ENCODE measurements at places on chromosomes 7 and 10. TPM values are rescaled to one million over a fixed set of nuclear protein-coding genes. Genes with fewer than 3 reads are reported as not detected.

ARHGEF35 gene
- 5.4 TPM for total RNA-seq

NUPR2 gene
- not detected for total RNA-seq

PALD1 gene
- total RNA-seq: 6.7 TPM

BAMBI gene
- total RNA-seq: 11.1 TPM

SLC29A4 gene
- total RNA-seq: 0.90 TPM

FGF8 gene
- not detected for total RNA-seq

TMEM26 gene
- total RNA-seq: 0.81 TPM

DNA sequence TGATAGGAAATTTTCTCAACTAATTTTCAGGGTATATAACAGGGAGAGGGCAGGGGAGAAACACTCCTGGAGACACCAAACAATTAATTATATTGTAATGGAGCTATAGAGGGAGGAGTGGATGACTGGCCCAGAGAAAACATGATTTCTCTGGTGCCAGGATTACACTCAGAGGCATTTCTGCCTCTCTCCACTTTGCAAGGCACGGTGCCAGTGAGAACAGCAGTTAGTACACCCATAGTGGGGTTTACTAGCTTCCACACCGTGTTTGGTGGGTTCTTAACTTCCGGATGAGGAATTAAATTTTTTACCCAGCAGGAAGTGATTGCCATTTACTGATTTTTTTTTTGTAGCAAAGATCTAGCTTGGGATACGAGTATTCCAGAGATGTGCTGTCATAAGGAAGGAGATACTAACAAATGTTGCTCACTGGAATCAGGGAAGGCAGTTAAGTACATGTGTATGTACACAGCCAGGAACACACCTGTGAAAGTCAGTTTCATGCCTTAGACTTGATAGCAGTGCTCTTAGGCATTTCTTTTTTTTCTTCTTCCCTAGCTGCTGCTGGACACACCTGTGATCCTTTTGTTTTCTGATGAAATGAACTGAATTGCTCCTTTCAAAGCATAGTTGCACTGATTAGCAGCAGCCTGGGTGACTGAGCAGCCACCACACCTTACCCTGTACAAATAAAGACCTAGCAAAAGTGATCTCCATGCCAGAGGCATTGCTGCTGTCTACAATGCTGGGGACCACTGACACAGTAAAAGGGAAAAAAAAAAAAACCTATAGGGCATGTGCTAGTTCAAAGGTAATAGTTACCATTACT lies 58.1 kb downstream of the POLL start:
- no peak for DNase-seq

DNA sequence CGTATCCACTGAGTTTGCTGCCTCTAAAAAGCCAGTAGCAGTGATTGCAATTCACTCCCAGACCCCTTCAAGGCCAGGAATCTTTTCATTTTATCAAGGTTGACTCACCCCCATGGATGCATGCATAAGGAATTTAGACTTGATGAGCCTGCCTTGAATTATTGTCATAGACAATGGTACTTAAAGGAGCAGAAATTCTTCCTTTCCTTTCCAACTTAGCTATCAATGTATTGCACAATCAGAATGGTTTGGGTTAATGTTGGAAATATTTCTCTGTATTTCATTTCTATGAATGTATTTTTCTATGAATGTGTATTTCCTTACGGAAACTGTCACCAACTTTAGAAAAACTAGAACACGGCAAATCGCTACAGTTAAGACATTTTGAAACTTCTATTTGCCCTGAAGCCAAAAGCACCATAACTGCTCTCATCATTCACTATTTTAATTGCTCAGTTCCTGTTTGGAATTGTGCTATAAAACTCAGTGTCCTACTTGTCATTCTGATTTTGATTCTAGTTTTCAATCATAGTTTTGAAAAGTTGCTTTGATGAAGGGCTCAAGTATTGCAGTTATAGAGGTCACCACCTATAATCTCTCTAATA lies 355.7 kb upstream of the AKR1E2 start:
- no peak for DNase-seq

- DNase-seq: no peak
Observed at GRCh38 chr10:90197766-90198165, 496.4 kb downstream of the KIF20B start.

GRCh38 chr7:100908512-100908911 lies 12.8 kb upstream of the ACHE start:
- DNase-seq: peak; percentile 4

- DNase-seq: no peak
Observed at GRCh38 chr10:117543225-117544003, 868 bp downstream of the EMX2 start.

DNA sequence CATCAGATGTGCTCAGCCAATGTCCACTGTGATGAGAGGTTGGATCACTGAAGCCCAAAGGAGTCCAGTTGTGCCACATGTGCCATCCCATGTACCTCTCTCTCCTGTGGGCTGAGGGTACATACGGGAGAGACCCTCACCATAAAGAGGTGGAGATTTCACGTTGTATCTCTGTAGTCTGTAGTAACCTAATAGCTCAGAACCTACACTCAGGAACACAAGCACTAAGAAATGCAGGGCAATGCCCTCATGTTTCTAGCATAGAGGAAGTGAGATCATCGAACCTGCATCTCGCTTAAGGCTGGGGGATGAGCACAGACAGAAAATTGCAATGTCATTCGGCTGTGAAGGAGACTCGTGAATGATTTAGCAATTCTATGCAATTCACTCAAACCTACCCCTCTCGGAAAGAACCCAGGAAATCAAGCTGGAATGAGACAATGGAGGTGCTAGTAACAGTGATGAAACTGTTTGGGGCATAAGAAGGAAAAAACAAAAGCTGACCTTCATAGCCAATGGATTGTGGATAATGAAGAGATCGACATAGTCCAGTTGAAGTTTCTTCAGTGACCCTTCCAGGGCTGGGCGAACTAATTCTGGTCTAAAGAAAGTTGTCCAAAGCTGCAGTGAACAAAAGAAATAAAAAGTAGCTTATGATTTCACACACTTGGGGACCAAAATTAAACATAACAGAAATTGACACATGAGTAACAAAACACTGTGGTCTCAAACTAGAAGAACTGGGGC lies 80.3 kb upstream of the UCN3 start:
- DNase-seq: no peak
